ENCODE measurements at places on chromosomes 3 and 15. TPM values are rescaled to one million over a fixed set of nuclear protein-coding genes. Genes with fewer than 3 reads are reported as not detected.

GHSR gene
- total RNA-seq, result not detected

IGSF11 gene
- total RNA-seq, result not detected

AP4E1 gene
- 8.3 TPM for total RNA-seq

U2SURP gene
- 50.1 TPM for total RNA-seq
